ENCODE measurements at places on chromosomes 1 and 21.
A peak's percentile ranks its signal among the peaks of the same experiment; 100 is the strongest.

GRCh38 chr1:214377886-214378285 is 96.9 kb downstream of the SMYD2 start:
- no peak for DNase-seq

- no peak for DNase-seq
These were observed 779 bp downstream of the LRRC40 start for GRCh38 chr1:70204600-70204999.

- no peak for DNase-seq
These were observed 463.7 kb downstream of the PLPP3 start for GRCh38 chr1:56115701-56116100.

GRCh38 chr1:27057389-27057788 is 44.7 kb upstream of the TENT5B start:
- no peak for DNase-seq

- no peak for DNase-seq
These were observed 61.9 kb downstream of the ERG start for GRCh38 chr21:38436341-38436740.

- no peak for DNase-seq
These were observed 10.6 kb upstream of the PARS2 start for GRCh38 chr1:54774820-54775498.

- no peak for DNase-seq
These were observed 591.6 kb downstream of the PTPRU start for GRCh38 chr1:29827801-29828525.

DNA sequence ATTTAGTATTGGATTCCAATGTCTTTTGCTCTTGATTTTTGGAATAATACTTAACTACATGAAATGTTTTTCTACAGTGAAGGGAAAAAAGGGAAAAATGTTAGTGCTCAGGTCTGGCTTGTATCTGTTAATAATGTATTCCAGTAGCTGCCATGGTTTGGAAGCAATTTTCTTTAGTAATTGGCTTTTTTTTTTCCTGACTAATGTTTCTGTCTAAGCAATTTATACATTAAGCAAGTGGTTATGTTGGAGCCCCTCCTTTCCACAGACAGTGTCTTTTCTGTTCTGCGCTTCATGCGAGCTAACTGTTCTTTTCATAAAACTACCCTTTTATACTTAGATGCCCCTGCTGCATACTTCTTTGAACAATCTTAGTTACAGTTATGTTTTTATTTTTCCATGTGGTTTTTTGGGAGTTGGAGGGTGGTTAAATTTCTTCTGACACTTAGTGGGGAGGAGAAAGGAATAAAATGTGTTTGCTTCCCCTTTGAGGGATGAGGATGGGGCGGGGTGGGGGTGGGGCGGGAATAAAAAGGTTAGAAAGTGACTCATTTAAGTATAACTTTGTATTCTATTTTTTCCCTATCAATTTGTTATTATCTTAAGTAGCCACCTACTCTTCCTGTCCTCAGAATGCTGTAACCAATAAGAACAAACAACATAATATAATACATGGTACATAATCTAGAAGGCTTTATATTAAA is 83.1 kb downstream of the CLIC4 start:
- no peak for DNase-seq

DNA sequence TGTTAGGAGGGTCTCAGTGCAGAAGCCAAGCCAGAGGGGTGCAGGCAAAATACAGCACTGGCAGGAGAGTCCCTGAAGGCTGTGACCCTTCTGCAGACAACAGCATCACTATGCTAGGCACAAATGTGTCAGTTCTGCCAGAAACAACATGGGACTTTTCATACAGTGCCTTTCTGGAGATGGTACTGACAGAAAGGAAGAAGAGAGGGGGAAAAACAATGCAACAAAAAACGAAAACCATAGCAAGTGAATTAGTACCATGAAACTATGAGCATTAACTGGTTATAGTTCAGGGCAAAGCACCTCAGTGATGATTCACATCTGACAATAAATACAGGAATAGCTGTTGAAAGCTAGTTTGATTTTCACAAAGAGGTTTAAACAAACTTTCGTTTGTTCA is 140.8 kb upstream of the NBPF11 start:
- no peak for DNase-seq

GRCh38 chr1:171902527-171902926 is 61.2 kb downstream of the DNM3 start:
- no peak for DNase-seq

DNA sequence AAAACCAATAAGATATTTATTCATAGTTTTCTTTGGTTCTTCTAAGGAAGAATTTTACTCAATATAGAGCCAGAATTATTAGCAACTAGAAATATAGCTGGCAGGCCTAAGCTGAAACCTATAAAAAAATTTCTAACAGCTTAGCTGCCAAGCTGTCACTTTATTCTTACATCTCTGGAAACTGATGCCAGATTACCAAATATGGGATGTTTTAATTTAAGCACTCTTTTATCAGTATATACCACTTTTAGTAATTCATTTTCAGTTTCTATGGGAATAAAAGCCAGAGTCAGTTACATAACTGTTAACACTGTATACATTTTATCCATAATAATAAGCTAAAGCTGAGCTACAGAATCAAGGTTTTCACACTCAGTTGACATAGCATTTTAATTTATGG is 68.7 kb upstream of the MPC2 start:
- no peak for DNase-seq

DNA sequence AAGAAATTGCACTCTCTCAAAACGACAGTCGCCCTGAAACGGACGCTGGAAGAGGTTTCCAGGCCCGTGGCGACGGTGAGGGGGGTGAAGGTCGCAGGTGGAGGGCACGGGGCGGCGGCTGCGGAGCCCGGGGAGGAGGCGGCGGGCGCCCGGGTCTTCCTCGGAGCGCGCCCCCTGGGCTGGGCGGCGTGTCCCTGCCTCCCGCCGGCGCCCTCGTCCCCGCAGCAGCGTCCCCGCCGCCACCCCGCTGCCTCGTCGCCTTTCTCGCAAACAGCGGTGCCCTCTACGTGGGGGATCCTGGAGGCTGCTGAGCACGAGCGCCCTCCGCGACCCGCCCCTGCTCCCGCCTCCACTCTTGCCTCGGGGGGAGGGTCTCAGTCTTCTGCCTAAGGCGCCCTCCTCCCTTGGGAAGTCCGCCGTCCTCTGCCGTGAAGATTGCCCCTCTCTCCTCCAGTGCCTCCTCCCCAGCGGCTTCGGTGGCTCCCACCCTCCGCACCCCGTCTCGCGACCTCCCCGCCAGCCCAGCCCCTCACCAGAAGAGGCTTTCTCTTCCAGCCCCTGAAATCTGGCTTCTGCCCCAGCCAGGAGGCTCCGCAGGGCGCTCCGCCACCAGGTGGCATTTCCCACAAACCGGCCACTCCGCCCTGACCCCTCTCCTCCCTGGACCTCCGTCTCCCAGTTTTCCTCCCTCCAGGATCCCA is 227.4 kb downstream of the SDCCAG8 start:
- DNase-seq = no peak

- DNase-seq = no peak
These were observed 25.4 kb downstream of the PHGDH start for GRCh38 chr1:119737040-119737682.

DNA sequence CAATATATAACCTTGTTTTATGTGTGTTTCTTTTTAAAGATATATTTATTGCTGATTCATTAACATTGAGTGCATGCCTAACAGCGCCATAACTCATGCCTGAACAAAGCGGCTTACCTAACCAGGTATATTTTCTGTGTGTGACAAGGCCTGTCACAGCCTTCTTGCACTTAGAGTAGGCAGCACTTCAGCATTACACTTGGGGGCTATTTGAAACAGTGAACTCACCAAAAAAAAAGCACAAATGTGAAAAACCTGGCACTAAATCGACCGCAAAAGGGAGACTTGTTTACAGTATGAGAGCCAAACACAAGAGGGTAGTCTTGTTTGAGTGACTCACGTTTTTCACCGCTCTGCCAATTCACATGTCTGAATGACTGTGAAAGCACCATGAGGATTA is 111.7 kb downstream of the DISP1 start:
- no peak for DNase-seq

GRCh38 chr1:224375059-224375458 is 18.4 kb downstream of the CNIH4 start:
- DNase-seq = no peak

DNA sequence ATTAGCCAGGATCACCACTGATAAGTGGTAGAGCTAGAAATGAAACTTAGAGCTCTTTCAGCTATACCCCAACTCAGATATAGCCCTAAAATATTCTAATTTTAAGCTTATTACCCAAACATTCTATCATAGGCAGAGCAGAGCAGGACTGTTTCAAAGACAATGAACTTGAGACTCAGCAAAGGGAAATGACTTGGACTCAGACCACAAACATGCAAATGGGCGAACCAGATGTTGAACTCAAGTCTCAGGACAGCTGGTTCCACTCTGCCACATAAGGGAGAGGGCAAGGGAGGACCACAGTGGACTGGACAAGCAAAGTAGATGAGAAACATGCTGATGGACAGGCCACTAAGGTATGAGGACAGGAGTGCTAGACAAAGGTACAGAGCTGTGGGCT is 315.3 kb downstream of the OMA1 start:
- DNase-seq = no peak

DNA sequence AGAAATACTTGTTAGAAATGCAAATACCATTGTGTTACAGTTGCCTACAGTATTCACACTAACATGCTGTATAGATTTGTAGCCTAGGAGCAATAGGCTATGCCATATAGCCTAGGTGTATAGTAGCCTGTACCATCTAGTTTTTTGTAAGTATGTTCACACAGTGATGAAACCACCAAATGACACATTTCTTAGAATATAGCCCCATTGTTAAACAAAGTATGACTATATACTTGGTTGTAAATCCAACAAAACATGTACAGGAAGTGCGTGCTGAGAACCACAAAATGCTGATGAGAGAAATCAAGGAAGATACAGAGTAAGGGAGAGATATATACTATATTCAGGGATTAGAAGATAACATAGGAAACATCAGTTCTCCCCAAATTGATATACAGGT is 92.2 kb downstream of the POU2F1 start:
- no peak for DNase-seq

- no peak for DNase-seq
These were observed 129.9 kb upstream of the ZRANB2 start for GRCh38 chr1:71210718-71211117.

GRCh38 chr21:31446226-31446855 is 102.3 kb upstream of the TIAM1 start:
- peak; percentile 25 for DNase-seq

DNA sequence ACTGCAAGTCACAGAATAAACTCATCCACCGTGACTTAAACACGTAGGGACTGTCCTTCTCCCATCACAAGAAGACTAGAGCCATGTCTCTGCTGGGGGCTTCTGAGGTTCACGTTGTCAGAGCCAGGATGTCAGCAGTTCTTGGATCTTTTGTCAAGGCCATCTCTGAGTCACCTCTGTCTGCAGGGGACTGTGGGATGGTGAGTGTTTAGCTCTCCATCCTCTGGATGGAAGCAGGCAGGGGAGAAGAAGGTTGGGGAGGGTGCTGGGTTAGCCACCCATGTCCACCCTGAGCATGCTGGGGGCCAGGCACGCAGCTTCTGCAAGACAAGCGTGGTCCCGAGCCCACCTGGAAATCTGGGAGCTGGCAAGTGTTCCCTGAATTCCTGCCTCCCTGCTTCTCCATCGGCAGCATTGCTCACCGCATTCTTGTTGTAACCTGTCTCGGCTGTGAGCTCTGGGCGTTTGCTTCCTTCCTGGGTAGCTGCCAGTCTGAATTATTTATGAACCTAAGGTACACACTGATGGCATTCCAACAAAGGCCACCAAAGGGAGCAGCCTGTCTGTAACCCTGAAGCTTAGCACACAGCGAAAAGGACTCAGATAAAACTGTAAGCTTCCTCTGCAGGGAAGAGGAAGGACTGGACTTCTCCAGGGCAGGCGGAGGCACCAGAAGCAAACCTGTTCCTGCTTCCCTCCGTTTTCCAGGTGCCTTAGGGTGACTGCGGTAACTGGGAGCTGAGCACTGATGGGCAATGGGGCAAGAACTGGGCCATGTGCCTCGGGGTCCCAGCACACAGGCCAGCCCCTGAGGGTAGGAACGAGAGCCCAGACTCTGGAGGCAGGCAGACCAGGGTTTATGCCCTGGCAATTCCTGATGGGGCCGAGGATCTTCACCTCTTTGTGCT is 88.6 kb downstream of the RIPK4 start:
- DNase-seq = no peak

- no peak for DNase-seq
These were observed 159.0 kb downstream of the PLA2G4A start for GRCh38 chr1:186987769-186988168.

DNA sequence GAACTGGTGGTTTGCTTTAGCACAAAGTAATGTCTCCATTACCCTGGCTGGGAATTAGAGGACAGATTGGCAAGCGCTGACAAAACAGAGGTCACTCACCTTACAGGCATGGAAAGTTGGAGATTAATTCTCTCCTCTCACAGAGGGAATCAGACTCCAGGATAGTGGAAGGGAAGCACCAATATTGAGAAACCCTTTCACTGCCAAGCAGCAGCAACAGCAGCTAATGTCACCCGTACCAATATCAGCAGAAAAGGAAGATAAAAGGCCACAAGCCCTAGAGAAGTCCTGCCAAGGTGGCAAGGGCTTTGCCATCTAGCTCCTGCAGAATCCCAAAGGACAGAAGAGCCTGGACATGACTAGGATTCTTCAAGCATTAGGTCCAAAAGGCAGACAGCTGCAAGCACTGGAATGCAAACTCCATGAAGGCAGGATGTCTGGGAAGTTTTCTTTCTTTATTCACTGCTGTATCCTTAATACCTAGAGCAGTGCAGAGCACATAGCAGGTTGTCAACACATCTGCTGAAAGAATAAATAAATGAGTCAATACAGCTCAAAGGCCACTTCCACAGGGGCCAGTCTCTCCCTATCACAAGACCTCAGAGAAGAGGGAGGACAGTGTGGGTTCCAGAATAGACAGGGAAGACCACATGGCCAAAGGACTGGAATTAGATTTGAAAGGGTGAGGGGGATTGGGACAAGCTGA is 57.2 kb downstream of the ERI3 start:
- DNase-seq = no peak

GRCh38 chr1:63843884-63844283 is 70.1 kb downstream of the ROR1 start:
- no peak for DNase-seq

GRCh38 chr1:235919833-235920441 is 53.2 kb upstream of the LYST start:
- no peak for DNase-seq

- DNase-seq = no peak
These were observed 30.7 kb upstream of the IL20 start for GRCh38 chr1:206834711-206835110.

DNA sequence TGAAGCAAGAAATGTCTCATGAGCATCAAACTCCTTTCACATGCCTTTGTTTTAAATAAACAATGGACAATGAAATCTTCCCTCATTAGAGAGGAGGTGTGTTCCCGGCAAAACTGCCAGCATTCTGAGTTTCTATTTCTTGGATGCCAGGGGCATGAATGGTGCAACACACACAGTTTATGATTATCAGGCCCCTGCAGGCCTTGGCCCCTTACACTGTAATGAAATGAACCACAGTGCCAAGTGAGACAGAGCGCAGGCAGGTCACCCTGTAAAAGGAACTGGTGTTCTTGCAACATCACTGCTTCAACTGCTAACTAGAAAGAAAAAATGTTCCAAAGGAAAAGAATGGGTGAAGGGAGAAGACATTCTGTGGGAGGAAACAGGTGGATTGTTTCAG is 3.8 kb upstream of the PIGC start:
- DNase-seq = no peak

GRCh38 chr1:239302696-239303095 is 83.7 kb upstream of the CHRM3 start:
- DNase-seq = no peak

- no peak for DNase-seq
These were observed 107.1 kb downstream of the NIBAN1 start for GRCh38 chr1:184866991-184867788.
